ENCODE measurements at places on chromosomes 1 and 21.

GRCh38 chr1:223443397-223443796, 50.2 kb downstream of the CCDC185 start:
- no peak for DNase-seq

- DNase-seq = no peak
Observed at GRCh38 chr1:152565535-152566215, 905 bp downstream of the LCE3E start.

DNA sequence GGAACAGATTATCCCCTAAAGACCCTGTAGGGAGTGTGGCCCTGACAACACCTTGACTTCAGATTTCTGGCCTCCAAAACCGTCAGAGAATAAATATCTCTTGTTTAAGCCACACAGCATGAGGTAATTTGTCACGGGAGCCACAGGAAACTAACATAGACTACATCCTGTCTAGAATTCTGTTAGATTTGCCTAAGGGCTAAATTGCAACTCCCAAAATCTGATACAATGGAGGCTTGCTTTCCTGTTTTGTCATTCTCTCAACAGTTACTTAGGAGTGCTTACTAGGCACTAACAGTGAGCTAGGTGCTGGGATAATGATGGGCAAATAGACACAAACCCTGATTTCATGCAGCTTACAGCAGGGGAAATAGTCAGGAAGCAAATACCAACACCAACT, 141.6 kb downstream of the MIS18A start:
- no peak for DNase-seq

DNA sequence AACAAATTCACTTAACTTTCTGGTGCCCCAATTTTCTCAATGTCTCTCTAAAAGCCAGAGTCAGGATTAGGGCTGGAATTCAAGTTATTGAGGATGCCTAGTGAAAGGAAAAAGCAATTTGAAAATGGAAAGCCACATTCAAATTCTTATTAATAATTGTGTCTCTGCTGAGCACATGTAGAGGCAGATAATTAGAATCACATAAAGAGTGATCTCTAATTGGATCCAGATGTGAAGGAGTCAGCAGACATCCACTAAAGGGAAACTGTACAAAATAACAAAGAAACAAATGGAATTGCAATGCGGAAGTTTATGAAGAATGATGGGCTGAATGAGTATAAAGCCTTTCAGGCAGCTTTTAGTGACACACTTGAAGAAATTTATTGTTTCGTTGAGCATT, 482.6 kb downstream of the TTLL7 start:
- no peak for DNase-seq

GRCh38 chr1:67560580-67561255, 124.3 kb upstream of the GADD45A start:
- DNase-seq = no peak

DNA sequence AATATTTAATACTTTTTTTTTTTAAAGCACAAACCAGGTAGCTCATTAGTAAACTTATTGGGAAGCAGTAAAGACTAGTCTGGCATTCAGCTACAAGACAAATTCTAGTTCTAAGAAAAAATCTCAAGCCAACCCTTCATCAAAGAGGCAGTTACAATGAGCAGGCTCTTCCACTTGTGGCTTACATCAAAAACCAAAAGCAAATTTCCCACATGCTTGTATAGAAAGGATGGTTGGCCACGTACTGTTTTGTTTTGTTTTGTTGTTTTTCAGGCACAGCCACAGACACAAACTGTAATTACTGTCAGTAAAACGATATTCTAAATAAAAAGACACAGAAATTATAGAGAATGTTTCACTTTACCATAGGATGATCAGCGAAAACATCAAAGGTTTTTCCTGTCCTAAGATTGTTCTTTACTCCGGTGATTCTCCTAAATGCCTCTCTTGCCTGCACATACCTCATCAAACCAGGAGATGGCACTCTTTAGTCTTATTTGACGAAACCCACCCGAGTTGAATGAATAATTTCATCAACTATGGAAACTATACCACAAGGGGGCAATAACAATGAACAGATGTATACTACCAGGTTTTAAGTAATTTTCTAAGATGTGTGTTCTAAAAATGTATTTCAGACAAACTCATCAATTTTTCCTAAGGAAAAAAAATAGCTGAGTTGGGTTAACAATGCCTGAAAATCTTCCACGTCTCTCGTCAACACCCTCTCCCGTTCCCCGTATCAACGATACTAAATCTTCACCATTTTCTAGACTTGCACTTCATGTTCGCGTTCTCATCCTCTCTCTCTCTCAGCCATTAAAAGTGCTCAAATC, 26.9 kb downstream of the RPL5 start:
- peak; percentile 45 for DNase-seq

- DNase-seq = peak; percentile 82
Observed at GRCh38 chr1:116151739-116152576, 40.8 kb downstream of the MAB21L3 start.

DNA sequence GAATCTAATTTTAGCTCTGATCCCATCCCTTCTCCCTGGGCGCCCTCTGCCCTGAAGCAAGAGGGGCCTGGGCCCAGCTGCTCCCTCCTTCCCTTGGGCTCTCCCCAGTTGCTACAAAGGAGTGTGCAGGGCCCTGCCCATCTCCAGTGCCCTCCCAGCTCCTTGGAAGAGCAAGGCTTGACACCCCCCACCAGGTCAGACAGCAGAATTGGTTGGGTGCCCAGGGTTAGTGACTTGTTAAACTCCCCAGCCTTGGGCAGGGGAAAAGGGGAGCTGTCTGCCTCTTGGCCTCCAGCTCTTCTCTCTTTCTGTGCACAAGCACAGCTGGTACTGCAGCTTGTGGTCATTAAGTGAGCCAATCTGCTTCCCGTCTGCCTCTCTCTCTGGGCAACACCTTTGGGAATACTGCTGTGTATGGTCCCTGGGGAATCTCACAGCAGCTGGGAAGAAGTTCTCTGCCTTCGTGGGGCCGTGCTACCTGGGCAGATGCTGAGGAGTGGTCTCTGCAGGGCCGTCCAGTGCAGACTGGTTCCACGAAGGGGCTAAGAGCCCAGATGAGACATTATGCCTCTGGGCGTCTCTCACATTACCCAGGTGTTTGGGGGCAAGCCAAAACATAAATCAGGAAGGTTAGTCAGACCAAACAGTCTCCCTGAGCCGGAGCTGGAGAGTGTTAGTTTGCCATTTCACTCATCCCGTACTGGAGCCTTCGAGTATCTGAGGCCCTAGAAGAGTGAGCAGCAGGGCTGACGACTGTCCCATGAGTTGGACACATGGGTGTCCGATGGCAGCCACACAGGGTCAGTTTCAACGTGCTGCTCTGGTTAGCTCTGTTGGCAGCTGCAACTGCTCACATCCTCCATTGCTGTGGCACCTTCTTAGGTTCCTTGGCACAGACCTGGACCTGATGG, 37.3 kb downstream of the TMEM53 start:
- no peak for DNase-seq

DNA sequence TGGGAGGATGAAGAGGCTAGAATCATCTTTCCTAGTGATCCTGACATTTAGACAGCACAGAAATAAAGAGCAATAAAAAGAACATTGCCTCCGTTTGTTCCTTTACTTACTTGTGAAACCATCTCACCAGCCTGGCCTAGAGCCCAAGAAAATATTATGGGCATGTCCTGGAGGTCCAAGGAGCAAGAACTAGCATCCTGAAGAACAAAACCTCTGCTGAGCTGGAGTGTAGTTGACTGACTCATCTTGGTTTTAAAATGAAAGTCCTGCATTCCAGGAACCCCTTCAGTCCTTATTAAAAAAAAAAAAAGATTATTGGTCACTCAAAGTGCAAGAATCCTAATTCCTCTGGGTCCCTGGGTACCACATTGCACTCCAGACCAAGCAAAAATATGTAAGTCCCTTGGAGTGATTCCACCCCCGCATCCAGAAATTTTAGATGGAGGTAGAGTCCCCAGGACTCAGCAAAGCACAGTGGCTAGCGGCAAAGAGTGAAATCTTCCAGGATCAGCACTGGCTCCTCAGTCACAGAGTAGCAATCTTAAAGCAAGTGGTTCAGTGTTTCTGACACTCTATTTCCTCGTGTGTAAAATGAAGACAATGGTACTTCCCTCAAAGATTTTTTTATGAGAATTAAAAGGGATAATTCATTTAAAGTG, 7.0 kb downstream of the SMCP start:
- DNase-seq = no peak

DNA sequence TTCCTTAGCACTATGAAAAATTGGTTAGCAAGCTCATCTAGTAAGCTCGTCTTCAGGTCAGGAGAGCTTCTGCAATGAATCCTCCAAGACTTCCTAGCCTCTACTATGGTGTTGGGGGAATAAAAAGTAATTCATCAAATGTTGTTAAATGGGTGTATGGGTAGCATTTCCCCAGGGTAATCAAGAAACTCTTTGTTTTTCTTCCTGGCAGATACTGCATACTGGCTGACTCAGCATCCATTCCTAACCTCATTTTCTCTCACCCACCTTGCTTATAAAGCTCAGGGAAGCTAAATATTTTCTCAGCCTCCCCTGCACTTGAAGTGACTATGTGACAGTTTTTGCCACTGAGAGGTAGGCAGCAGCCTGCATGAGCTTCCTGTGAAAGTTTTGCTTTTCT, 83.4 kb downstream of the MAB21L3 start:
- no peak for DNase-seq

Measured in left hindlimb (tissue), 1 donor.